ENCODE measurements at places on chromosomes 6 and 20.

DNA sequence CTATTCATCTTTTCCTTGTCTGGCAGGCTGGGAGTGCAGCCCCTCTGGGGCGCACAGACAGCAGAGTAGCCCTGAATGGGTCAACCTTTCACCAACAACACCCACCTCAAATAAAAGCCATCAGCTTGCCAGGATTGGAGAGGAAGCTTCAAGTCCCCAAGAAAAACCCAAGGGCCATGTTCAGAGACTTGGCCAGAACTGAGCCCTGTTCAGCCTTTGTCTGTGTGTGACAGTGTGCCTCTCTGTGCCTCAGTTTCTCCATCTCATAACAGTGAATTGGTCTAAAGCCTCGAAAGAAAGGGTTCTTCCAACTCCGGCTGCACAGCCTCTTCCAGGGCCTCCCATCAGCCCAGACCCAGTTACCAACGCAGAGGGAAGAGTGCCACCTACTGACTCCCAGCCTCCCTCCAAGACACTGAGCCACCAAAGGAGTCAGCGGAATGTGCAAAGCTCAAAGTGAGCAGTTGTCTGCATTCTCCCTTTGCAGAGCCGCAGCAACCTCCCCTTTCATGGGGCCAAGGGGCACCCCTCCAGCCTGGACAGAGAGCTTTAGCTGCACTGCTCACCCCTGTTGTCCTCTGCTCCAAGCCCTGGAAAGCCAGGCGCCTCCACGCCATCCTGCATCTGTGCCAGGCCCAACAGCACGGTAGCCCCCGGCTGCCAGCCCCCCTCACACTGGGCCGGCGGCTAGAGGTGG lies 82.7 kb upstream of the TOP1 start:
- no peak for DNase-seq

- no peak for DNase-seq
Observed at GRCh38 chr20:52530571-52530970, 339.0 kb upstream of the ZFP64 start.

GRCh38 chr6:148200293-148200692 lies 142.3 kb upstream of the SASH1 start:
- DNase-seq, result no peak

DNA sequence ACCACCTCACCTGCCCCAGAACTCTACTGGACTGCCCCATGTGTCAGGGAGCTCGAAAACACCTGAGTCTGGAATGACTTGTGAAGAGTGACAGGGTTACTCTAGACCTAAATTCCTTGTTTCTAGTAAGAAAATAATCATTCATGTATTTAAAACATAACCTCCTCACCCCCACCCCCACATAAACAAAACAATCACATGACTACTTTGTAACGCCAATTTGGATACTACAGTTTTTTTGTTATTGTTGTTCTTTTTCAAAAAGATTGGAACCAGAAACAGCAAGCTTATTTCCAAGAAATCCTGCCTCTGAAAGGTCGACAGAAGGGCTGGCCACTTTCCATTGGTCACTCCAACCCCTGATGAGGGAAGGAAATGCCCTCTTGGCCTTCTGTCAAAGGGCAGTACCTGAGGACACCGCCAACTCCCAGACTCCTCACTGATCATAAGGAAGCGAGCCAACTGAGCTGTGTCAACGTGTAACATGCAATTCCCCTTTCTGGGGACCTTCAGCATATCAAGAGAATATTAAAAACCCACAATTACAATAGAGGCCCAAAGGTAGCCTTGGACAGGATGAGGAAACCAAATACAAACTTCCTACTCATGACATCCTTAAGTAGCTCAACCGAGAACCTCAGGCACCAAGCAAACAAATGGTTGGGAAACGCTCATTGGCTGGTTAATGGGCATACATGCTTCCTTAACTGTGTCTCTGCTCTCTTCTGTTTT lies 2.6 kb downstream of the MCUR1 start:
- no peak for DNase-seq

DNA sequence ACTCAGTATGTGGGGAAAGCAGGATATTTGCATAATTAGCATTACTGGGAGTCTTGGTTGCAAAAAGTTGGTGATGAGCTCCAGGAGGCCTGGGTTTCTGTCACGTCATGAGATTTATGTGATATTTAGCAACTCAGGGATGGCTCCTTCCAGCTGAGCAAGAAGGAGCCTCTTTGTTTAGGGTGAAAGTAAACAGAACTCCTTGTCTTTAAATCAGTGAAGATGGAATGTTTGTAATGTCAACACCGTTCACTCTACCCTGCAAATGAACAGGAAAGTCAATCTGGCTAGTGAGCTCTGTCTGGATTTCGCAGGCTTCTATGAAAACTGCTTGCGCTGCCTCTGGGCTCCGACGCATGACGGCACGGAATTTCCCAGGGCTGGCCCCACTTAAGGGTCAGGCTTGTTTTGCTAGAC lies 86.9 kb downstream of the PXDC1 start:
- no peak for DNase-seq
